Stimulated activated CD4-positive, alpha-beta T cell treated with anti-CD3 and anti-CD28 coated beads, Interleukin-12 subunit alpha, Interleukin-12 subunit beta, amount 100 ng/mL, for 48 hours (primary cell): ENCODE measurements at places on chromosomes 4 and X.

DNA sequence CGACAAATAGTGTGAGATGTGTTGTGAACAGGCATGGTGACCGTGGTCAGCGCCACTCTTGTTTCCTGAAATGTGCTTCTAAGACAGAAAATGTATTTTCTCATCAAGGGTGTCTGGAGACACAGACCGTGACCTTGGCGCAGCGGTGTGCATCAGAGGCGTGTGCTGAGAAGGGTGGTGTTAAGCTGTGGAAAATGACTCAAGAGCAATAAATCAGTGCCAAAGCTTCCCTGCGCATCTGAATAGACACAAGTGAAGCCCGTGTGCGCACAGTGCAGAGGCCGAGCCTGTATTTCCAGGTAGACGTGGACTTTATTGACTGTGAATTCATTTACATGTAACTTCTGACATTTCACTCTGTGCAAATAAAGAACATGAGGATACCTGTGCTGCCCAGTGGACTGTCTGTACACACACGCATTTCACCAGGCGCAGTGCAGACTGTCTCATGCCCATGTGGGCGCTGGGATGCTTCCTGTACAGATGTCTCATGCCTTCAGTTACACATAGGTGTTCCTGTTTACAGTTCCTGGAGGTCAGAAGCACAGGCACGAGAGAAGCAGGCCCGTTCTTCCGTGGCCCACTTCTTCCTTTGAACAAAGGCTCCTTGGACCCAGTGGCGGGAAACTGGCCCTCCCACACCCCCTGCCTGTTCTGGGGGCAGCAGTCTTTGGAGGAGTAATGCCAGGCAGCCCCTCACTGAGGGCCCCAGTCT is 31.9 kb downstream of the NSG1 start:
- no peak for DNase-seq

DNA sequence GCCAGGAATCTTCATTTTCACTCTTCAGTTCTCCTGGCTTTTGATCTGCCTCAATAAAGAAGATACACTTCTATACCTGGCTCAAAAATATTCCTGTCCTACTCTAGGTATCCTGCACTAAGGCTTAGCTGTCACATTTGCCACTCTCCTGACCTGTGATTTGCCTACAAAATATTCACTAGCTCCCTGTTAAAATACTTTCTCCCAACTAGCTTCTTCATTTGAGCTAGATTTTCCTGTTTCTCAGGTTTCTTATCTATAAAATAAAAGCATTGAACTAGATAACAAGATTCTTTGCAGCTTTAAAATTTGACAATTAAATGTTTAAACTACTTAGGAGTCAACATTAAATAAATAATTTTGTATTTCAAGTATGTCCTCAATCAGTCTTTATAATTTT is 53.2 kb downstream of the CHIC2 start:
- DNase-seq: no peak

- DNase-seq: no peak
Measured at GRCh38 chr4:145722561-145722960, 42.6 kb downstream of the C4orf51 start.

DNA sequence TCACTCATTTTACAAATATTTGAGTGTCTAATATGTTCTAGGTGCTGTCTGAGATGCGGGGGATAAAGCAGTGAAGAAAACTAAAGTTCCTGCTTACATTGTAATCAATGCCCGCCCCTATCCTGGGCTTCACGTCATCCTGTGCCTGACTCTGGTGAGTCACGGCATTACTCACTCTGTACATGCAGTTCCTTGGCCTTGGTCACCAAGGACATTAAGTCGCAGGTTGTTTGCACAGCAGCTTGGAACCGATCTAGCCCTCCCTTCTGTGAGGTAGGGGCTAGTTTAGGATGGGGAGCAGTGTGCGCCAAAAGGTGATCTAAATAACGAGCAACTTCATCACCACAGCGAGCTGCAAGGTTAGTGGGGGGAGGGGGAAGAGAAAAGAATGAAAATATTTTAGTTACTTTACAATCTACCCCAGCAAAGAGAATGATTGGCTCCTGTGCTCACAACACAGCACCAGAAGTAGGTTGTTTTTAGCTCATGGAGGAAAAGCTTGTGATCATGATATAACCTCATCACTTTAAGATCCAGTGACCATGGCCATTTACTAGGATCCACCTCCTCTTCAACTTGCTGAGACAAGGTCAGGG is 48.0 kb upstream of the HDAC8 start:
- peak; percentile 20 for DNase-seq

DNA sequence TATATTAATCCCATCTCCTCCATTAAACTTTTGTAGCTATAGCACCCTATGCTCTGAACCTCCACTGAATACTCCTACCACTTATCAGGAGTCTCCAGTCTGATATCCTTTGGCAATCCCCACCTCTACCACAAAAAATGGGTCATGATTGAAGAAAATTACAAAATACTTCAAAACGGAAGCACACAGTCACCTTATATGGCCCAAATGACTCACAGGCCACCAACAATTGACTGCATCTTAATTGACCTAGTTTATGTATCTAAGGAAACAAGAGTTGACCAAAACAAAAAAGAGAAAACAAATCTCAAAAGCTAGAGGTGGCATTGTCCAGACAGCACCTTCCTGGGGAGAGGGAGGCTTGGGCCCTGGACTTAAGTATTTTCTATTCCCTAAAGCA is 120.0 kb upstream of the DIAPH2 start:
- no peak for DNase-seq
